EH (cell line): ENCODE measurements at places on chromosomes 11 and 22.

DNA sequence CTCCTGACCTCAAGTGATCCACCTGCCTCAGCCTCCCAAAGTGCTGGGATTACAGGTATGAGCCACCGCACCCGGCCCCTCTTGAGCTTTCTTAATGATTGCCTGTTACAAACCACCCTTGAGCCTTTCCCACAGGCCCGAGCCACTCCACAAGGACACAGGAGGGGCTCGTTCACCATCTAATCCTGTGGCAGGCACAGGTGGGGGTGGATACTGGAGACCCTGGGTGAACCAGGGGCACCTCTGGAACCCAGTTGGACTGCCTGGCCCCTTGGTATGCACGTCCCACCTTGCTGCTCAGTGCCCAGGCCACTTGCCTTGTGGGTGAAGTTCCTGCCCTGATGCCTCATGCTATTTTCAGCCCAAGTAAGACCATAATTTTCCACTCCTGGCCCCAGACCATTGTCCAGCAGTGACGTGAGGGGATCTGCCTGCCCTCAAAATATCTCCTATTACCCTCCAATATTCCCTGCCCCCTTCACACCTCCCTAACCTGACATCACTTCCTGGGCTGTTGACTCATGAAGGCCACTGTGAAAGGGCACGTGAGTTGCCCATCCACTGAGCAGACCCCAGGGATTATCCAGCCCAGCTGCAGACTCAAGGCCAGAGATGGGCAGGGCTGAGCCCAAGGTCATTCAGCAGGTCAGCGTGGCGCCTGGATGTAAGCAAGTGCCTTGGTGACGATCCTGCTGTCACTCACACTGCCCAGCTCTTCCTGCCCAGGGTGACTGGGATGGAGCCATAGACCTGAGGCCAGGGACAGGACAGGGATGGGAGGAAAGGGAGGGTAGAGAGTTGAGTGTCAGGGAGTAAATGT, 19.6 kb downstream of the P2RY2 start:
- peak; percentile 69 for DNase-seq

DNA sequence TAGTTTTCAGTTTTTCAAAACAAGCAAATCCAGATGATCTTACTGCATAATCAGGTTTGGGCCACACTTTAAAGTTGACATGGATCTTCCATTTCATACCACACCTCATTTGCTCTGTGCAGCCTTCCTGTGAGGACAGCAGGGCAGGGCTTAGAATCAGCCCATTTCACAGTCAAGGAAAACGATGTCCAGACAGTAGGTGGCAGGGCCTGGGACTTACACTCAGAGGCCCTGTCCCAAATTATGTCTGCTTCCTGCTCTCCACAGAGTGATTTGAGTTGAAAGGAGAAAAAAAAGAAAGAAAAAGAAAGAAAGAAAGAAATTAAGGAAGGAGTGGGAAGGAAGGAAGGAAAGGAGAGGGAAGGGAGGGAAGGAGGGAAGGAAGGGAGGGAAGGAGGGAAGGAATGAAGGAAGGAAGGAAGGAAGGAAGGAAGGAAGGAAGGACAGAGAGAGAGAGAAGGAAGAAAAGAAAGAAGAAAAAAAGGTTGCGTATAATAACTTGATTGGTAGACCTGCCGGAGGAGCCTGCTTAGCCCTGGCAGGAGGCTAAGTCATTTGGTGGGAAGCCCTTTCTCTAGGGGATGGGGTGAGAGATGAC, 23.6 kb downstream of the TSKU start:
- DNase-seq = no peak

DNA sequence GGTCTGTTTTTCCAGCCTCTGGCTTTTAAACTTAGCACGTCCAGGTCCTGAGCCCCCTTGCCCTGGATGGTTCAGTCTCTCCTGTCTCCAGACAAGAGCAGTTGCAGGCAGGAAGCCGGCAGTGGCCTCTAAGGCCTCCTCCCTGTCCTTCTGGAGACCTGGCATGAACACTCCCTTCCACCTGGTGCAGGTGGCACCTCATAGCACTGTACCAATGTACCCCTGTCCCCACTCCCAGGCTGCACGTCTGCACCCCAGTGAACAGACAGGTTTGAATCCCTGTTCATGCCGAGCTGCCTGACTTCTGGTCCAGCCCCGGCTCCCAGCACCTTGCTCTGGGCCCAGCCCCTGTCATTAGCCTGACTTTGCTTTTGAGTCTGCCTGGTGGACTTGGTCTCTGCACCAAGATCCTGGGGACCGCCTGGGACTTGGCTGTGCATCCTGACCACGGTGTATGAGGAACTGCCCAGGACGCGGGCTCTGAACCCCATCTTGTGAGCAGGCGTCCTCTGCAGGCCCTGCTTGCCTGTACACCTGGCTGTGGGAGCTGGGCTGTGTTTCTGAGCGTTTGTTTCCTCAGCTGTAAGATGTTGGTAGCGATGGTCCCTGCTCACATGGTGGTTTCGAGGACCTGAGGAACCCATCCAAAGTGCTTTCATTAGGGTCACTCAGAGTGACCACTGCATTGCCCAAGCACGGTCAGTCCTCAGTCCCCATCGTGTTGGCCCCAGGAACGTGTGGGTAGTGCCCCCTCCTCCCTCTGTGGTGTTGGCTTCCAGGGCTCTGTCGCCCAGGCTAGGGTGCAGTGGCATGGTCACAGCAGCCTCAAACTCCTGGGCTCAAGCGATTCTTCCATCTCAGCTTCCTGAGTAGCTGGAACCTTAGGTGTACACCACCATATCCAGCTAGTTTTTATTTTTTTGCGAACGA, 75.0 kb upstream of the SHANK2 start:
- no peak for DNase-seq

DNA sequence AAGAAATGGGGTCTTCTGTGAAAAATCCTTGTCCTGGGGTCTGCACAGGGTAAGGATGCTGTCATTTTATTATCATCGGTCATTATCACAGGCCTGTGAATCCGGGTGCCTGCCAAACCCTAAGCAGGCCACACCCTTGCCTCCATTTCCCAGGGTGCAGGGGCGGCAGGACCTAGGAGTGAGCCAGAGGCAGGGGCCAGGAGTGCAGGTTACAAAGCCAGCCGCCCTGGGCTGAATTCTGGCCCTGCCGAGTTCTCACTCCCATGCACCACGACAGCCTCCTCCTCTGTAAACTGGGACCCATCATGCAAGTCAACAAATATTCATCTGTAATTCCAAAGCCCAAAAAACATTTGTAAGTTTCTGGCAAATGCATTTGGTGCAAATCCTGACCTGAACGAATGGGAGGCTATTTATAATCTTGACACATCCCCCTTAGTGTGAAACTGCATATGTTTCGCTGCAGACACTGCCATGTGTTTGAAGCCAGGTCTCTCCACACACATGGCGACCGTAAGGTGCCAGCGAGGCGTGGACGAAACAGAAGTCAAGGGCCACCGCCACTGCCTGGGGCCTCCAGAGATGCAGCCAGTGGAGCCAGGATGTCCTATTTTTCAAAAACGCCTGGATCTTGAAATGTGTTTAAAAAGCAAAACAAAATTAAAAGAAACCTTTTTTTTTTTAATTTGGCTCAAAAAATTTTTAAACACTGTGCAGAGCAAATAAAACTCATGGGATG, 6.7 kb downstream of the CD5 start:
- DNase-seq = no peak

DNA sequence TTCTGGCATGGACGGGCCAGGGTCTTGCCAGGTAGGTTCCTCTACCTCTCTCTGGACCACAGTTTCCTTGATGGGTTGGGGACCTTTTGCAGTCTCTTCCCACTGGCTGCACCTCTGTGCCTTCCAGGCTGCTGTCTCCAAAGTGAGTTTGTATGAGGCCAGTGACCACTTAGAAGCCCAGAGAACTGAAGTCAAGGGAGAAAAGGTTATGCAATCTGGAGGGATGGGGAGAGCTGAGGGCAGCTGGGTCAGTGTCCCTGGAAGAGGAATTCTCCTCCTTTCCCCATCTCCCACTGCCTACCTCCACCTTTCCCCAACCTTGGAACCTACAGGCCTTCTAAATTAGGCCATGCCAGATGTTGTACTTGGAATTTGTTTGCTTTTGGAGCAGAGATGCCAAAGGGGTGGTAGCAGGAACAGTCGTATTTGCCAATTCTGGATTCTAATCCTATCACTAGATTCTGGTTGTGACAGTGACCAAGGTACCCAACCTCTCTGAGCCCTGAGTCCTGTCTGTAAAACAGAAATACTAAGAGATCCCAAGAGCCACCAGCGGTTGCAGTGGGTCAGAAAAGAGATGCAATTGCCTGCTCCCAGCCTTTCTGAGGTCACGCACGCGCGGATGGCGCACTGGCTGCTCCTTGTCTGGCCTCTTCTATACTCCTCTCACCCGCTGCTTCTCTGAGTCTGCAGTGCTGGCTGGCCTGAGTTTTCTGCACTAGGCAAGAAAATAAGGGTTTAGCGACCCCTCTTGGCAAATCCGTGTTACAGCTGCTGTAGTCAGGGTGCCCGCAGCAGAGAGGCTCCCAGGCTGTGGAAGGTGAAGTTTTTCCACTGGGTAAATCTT, 10.7 kb upstream of the ACCSL start:
- peak; percentile 83 for DNase-seq

DNA sequence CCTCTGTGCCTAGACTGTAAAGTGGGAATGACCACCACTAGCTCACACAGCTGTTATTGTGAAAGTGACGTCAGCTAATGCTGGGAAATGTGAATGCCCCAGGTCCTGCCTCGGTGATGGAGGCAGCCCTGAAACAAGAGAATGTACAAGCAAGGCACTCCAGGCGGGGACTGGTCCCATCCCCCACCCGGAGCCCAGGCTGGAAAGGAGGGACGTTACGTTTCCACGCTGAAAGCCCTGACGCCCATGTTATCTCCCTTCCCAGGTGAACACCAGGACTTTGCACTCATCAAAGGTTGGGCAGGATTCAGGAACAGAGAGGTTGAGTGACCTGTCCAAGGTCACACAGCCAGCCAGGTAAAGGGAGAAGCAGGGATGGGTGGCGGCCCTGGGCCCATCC, 784 bp downstream of the SULT4A1 start:
- no peak for DNase-seq

DNA sequence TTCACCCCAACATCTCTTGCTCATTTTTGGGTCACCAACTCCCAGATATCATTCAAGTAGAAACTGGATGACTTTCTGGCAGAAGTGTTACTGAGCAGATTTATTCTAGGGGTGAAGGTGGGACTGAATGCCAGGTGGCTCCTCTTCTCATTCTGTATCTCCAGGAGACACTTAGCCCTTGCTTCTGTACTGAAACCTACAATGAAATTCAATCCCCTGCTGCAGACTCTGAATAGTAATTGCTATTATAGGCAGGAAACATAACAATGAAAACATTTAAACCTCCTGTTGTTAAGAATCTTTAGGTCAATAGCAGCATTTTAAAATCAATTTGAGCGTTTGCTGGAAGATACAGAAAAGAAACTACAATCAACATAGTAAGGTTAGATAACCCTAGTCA, 879.4 kb upstream of the TENM4 start:
- no peak for DNase-seq
